ENCODE measurements at places on chromosomes 7 and 10.

GRCh38 chr7:149199234-149199995, 4.1 kb downstream of the ZNF282 start:
- no peak for DNase-seq

DNA sequence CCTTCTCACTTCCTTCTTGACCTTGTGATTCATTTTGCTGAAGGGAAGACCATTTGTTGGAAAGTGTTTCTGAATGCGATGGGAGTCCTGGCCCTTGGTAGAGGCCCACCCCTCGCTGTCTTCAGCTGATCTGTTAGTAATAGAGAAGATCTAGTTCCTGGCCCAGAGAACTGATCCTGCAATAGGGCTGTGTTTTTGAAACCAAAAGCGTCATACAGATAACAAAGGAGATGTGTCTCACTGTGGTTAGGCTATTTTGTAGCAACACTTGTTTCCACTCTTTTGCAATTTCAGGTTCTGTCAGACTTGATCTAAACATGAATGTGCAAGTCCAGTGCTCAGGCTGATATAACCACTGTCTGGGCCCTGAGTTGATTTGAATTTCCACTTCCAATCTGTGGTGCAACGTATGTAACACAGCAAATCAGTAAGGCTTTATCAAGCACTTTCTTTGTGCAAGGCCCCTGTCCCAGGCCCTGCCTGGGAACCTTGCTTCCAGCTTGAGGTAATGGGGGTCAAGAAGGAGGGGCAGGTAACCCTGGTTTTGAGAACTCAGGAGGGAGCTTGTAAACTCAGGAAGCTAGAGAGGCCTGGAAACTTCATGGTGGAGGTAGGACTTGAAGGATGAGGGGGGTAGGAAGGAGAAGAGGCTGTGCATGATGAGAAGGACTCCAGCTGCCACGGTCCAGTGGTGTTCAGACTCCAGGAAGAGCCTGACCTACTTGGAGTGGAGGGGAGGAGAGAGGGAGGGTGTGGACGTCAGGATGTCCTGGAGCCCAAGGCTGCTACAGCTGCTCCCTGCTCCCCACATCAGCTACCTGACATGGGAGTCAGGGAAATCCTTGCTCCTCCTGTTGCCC, 42.2 kb upstream of the SRGN start:
- DNase-seq, result no peak

DNA sequence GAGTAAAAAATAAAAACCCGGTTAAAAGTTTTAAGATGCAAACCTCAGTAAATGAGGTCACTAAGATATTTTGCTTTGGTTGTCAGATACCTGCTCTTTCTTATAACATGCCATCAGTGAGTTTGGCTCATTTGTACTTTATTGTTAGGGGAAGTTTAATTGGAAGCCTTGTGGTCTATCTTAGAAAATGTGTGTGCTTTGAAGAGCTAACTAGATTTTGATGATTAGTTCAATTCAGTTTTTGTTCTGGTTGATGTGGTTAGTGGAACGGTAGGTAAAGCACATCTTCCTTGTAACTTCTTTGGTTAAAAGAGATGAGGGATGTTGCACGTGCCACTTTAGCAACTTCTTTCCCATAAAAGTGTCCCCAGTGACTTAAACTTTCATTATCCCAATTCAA, 353.4 kb upstream of the GALNT17 start:
- DNase-seq, result no peak

DNA sequence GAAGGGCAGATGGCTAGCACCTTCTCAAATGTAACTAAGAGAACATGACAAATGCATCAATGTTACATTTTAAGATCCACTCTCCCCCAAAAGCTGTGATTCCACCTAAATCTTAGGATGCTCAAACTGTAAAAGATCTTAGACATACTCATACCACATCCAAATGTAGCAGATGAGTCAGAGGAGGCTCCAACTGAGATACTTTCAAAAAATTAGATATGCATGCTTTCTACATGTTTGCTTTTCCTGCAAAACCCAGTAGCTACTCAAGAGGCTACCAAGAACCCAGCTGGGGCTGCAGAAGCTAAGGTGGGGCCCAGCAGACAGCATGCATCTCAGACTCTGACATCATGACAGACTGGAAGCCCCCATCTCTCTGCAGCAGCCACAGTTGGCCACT, 31.4 kb upstream of the FRMD4A start:
- no peak for DNase-seq

GRCh38 chr10:102648889-102649796, 4.9 kb downstream of the TRIM8 start:
- no peak for DNase-seq

- no peak for DNase-seq
These were observed 137.7 kb downstream of the AHR start for GRCh38 chr7:17436126-17436525.

DNA sequence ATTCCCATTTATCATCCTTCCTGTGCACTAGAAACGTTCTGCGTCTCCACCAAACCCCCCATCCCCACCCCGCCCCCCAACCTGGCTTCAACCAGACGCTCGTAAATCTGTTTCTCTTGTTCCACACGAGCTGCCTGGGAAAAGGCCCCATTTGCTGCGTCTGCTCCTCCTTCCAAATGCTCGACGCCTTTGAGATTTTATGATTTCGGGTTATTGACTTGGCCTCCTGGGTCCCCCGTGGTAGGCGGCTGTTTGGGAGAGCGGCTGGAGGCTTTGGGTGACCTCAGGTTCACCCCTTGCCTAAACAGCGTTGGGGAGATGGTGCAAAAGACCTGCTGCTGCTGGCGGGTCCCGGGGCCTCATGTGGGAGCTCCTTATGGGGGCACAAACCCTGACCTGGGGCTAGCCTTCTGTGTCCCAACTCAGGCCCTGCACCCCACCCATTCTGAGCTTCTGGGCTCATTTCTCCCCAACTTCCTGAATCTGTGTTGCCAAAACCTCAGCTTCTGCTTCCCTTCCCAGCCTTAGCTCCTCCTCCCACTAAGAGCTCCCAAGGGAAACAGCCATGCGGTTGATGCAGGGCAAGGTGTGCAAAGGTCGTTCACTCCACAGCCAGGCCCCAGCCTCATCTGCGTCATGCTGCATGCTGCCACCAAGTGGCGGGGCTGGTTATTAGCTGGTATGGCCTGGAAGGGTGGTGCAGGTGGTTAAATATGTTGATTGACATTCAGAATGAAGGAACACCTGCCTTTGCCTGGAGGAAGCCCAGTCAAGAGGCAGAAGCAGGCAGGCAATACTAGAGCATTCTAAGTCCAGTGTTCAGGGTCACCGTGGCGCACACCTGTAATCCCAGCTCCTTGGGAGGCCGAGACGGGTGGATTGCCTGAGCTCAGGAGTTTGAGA, 49.1 kb upstream of the ELN start:
- peak; percentile 89 for DNase-seq

GRCh38 chr7:3862774-3863173, 561.7 kb downstream of the SDK1 start:
- DNase-seq, result no peak

DNA sequence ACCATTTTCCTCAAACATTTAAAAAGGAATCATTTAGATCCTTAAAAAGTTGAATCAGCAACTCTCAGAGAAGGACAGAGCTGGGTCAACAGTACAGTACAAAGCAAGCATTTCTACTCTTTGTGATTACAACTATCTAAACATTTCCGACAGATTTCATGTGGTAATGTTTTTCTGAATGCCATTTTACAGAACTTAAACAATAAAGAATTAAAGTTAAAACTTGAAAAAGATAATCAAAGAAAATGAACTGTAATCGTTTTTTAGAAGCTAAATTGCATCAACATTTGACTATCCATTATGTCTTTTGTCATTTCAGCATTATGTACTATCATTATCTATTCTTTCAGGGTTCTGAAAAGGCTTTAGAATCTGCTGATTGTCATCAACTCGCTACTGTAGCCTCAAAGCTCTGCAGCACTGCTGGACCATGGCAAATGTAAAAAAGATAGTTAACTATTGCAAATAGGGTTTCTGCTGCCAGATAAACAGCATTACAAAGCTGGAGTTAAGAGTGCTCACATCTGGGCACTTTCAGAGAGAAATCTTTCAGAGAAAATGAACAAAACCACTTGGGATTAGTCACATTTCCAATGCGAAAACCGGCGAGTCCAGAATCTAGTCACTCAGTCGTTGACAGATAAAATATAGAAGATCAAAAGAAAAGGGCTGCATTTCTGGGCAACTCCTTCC, 160.4 kb upstream of the LAMB4 start:
- DNase-seq, result no peak

GRCh38 chr7:143233816-143234532, 12.1 kb downstream of the TAS2R40 start:
- no peak for DNase-seq

DNA sequence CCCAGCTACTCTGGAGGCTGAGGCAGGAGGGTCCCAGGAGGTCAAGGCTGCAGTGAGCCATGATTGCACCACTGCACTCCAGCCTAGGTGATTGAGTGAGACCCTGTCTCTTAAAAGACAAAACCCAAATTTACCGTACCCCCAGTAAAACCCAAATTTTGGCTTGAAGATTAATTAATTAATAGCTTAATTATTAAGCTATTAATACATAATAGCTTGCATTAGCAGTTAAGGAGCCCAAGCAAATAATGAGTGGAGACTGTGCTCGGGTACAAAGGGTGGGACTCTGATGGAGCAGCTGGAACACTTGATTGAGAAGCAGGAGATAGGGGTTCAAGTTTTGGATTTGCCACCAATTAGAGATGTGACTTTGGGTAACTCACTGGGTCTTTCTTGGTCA, 28.9 kb downstream of the NRF1 start:
- no peak for DNase-seq

- peak; percentile 75 for DNase-seq
These were observed 18.3 kb downstream of the SGMS1 start for GRCh38 chr10:50605269-50605950.

- DNase-seq, result peak; percentile 34
These were observed 140.7 kb upstream of the CALCR start for GRCh38 chr7:93715234-93715633.

DNA sequence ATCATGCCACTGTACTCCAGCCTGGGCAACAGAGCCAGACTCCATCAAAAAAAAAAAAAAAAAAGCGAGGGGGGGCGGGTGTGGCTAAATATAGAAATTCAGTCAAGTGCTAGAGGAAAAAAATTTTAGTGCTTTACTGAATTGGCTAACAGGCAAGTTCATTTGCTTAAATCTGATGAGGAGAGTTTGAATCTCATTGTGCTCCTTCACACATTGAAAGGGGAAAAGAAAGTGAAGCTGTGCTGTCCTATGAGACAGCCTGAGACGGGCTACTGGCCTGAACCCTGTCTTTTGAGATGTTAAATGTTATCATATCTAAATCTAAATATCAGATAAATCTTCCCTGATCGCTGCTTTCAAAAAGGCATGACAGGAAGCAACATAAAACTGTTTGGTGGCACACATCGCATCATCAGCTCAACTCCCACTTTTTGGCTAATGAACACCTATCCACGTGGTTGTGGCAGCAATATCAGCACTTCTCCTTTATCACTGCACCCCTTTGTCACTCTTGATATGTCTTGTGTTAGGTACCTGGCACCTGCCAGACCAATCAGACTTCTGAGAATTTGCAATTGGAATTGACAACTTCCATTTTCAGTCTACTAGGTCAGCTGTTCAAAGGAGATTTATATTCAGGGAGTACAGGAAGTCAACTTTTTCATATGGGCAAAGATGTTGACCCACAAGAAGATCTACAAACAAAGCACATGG, 14.0 kb upstream of the IFIT1B start:
- DNase-seq, result no peak

DNA sequence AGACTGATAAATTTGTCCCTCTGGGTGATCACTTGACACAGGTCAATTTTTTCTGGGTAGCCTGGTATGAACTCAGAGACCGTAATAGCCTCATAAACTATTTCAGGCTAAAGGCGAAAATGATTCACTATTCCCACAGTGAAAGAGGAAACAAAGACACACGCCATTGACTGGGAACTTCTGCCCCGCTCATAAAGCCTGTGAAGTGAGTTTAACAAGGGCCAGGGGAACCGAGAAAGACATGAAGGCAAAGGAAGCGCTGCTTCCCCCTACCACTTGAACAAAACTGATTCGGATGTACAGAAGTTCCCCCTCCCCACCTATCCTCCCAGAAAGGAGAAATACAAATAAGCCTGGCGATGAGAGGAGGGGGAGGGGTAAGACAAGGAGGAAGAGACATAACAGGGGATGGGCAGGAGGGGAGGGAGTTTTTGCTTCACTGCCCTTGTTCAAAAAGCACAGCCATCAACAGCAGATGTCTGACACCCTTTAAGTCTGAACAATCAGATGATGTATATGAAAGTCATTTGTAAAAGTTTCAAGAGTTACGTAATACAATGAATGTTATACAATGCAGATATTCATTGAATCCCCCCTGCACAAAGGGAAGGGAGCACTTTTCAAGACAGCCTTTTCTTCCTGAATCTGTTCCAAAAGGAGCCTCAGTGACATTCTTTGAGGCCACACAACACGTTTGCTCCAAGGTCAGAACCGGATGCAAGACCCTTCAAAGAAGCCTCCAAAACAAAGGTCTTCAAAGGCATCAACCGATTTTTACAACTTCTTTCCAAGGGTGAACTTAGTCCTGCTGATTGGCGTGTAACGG, 734 bp downstream of the ABCB4 start:
- DNase-seq, result no peak

- no peak for DNase-seq
These were observed 30.3 kb upstream of the PLCE1 start for GRCh38 chr10:93963434-93963833.

GRCh38 chr7:28729727-28730126, 228.4 kb downstream of the TRIL start:
- no peak for DNase-seq

DNA sequence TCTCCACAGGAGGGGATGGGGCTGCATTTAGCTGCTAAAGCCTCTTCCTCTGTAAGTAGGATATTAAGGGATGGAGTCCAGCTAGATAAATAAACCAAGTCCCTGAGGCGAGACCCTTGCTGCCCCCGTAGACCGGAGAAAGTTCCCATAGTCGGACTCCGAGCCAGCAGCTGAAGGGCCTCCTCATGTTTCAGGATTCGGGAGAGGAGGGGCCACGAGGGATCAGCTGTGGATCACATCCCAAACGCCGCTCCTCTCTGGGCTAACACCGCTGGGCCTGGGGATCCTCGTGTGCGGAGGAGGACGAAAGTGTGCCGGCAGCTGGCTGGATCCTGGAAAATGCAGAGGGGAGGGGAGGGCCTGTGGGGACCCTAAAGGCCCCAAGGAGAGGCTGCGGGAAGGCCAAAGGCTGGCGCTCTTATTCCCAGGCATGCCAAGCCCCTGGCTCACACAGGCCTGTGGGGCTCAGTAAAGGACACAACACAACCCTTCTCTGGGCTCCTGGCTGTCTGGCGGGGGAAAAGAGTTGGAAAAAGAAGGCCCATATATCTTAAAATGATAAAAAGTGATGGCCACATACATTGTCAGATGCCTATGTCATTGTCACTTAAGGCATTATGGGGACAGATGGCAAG, 82.5 kb upstream of the TMEM72 start:
- no peak for DNase-seq

DNA sequence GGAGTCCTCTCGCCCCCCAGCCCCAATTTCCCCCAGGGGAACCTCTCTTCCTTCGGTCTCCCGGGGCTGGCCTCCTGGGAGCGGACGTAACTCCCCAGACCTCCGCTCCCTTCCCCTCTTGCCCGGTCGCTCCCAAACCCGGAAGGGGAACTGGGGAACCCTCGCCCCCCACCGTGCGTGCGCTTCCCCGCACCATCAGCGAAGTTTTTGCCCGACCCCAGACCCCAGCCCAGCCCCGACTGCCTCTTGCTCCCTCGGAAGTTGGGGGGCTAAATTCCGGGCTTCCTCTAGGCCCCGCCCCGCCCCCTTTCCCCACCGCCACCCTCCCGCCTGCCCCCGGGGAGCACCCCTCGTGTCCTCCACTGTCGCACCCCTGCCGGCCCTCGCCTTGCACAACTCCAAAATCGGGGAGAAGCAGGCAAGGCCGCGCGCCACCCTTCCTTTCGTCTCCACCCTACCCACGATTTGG, 436 bp downstream of the GNB2 start:
- DNase-seq, result no peak

All from HepG2 (cell line).